ENCODE measurements at places on chromosomes 16 and 17.

GRCh38 chr17:44378171-44378705 is 11.2 kb downstream of the ITGA2B start:
- DNase-seq, result no peak

GRCh38 chr17:62189377-62189776 is 124.3 kb upstream of the MED13 start:
- DNase-seq, result no peak

- DNase-seq, result no peak
Measured at GRCh38 chr17:18278867-18279266, 18.4 kb downstream of the MIEF2 start.

DNA sequence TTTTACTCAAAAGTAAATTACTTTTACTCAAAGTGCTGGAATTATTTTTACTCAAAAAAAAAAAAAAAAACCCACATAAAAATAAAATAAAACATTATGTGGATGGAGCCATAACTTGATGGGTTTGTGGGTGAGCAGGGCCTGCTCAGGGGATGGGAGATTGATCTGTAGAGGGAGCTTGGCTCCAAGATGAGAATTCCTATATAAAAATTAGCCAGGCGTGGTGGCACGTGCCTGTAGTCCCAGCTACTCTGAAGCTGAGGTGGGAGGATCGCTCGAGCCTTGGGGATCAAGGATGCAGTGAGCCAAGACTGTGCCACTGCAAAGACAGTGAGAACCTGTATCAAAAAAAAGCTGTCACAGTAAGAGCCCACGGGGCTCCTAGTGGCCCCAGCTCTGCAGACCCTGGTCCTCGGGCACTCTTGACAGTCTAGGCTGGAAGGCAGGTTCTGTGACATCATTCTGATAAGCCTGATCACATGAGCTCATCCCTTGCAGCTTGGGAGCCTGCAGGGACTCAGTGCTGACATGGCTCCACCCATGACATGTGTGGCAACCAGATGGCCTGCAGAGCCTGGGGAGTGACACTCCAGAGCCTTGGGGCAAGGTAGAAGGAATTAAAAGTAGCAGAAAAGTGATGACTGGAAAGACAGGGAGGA is 42.5 kb downstream of the ST3GAL2 start:
- DNase-seq, result no peak

DNA sequence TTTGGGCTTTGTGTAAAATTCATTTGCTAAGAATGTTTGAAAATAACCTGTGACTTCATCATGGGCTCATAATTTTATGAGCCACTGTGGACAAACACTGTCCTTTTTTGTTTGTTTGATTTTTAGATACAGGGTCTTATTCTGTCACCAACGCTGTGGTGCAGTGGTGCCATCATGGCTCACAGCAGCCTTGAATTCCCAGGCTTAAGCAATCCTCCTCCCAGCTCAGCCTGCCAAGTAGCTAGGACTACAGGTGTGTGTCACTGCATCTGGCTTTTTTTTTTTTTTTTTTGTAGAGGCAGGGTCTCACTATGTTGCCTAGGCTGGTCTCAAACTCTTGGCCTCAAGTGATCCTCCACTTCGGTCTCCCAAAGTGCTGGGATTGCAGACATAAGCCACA is 8.3 kb downstream of the TEX2 start:
- DNase-seq, result no peak

- no peak for DNase-seq
Measured at GRCh38 chr17:732902-733720, 715 bp downstream of the TLCD3A start.

GRCh38 chr16:85612191-85612800 is 826 bp upstream of the GSE1 start:
- peak; percentile 12 for DNase-seq
